ENCODE measurements at places on chromosomes 3 and 15.
A peak's percentile ranks its signal among the peaks of the same experiment; 100 is the strongest.

GRCh38 chr3:144109944-144110343, 138.3 kb downstream of the DIPK2A start:
- no peak for DNase-seq

DNA sequence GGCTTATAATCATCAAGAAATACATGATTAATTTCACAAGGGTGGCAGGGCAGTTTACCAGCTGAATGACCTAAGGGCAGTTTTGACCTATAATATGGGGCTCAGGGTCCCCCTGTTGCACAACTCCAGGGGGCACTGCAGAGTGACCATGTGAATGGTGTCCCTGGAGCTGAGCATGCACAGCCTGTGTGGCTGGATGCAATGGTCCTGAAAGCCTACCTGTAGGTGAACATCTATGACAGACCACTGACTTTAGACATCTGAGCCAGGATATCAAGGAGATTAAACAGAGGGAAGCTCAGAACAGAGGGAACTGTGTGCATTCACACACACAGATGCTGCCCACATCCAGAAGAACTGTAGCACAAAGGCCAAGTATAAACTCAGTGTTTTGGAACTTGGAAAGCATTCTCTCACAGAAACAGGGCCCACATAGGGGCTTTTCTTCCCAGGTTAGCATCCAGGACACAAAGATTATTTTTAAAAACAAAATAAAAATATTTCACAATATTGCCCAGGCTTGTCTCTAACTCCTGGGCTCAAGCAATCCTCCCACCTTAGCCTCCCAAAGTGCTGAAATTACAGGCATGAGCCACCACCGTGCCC, 7.8 kb upstream of the SLC6A11 start:
- no peak for DNase-seq

DNA sequence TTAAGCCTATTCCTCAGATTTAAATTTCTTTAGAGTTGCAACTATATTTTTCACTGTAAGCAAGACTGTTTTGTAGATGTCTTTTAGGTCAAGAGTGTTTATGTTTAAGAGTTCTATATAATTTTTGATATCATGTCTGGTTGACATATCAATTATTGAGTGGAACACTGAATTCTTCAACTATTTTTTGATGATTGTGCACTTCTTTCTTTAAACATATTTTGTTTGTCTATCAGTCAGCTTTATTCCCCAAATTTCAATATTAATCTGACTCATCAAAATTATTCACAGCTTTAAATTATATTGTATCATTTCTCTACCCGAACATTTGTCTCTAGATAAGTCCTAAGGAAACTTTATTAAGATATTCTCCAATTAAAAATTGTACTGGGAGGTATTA, 933.6 kb upstream of the ROBO1 start:
- no peak for DNase-seq

DNA sequence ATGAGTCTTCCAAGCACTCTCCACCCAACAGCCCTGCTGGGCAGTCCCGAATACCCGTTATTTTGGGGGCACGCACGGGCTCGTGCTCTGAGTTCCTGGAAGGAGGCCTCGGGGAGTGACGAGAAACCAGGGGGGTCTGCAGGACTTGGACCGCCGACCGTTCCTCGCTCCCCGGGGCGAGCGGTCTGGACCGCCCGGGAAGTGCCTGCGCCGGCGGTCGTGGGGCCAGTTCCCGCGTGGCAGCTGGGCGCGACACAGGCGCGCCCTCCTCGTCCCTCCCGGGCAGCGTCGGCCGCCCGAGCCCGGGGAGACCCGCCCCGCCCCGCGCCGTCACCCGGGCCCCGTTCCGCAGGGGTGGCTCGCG, 387 bp downstream of the GNB4 start:
- peak; percentile 42 for DNase-seq

GRCh38 chr3:65788461-65788860, 250.3 kb downstream of the MAGI1 start:
- no peak for DNase-seq

DNA sequence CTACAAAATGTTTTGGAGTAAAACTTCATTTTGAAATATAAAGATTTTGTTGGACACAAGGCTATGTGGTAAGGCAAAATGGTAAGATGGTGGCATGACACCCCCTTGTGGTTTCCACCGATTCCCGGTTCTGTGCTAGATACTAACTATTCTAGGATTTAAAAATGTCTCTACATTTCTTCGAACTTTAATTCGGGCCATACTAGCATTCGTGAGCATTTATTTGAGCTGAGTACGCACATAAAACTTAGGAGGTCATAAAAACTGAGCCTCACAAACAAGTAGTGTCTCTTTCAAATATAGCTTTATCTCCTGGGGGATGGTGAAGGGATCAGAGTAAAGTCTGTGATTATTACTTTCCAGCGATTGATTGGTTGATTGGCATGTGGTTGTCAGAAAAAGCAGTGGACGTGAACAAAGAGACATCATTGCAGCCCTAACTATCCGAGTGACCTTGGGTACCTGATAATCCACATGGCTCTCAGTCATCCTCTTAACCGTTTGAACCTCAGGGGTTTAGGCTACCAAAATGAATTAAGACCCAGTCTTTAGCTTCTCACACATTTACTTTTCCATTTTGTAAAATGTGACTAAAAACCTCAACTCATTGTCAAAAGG, 1.1 kb upstream of the ZNF639 start:
- peak; percentile 54 for DNase-seq

- DNase-seq: peak; percentile 56
These were observed 6.1 kb upstream of the MESP2 start for GRCh38 chr15:89770041-89770440.

DNA sequence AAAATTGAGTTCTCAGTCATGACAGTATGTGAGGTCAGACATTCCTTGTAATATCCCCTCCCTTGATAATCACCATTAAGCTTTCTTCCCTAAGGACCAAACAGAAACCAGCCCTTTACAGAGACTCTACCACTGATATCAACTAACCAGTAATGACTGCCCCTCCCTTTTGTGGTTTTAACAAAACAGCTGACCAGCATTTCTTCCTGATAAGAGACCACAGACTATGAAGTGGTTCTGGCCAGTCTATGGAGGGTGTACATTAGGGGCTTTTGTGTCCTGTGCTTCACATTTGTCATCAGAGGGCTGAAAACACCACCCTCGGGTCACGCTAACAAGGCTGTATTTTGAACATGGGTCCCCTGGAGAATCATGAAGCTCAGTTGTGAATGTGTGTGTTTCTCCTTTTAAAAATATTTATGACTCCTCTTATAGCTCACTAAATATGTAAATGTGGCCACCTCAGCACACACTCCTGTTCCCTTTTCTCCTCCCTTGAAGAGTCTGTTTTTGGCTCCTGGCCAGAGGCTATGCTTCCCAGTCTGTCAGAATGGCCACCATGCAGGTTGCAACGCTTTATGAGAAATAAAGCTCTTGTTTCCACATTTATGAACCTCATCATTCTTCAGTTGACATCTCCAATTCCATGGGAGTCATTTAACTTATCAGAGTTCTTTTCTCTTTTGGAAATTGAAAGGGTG, 239.3 kb downstream of the CPNE4 start:
- DNase-seq: peak; percentile 27

DNA sequence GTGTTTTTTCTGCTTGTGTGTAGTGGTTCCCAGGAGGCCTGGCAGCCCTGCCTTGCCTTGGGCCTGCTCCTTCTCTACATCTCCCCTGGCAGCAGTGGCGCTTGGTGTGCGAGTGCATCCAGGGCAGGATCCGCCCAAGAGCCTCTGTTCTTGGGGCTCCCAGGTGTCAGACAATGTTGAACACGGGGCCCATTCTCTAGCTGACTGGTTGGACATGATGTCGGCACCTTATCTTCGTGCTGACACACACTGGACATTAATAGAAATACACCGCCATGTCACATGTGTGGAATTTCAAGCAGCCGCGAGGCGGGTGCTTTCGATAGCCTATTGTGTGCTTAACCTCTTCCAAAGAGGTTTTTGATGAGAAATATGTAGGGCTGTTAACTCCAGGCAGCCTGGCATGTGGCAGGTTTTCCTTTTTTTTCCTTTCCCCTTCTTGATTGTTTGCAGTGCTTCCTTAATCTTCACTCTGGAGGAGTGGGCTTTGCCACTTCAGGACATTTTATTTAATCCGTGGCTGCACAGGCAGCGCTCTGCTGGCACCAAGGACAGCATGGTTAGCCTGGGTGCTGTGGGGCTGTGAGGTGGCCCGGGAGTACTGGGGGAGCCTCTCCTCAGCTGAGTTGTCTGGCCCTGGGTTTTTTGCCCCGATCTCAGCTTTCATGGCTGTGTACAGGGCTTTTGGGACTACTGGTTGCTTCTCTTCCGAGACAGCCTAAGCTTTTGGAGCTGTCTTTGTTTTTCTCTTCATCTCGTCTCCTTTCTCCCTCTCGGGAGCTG, 42.5 kb downstream of the CHCHD6 start:
- DNase-seq: peak; percentile 81

DNA sequence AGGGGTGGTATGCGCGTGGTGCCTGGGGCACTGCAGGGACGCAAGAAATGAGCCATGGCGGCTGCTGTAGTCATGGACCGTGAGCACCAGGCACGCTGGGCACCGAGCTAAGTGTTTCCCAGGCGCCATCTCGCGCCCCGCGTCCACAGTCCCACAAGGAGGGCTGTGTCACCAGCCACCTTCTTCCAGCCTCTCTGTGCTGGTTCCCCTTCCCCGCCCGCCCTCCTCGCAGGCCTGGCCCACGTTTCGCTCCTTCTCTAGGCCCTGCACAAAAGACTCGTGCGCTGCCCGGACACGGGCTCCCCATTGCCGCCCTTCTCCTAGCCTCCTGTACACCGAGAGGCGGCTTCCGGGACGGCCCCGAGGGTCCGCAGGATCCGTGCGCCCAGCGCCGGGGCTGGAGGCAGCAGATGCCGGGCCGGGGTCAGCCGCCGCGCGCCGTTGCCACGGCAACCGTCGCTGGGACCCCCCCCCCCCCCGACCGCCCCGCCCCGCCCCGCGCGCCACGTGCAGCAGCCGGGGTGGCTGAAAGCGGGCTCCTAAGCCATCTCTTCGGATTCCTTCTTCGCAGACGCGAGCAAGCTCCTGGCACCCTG, 113.4 kb downstream of the SRGAP3 start:
- DNase-seq: no peak
